ENCODE measurements at places on chromosomes 1 and 21. TPM values are rescaled to one million over a fixed set of nuclear protein-coding genes. Genes with fewer than 3 reads are reported as not detected.

GRCh38 chr1:73359001-73359400 is 839.0 kb downstream of the LRRIQ3 start:
- no peak for DNase-seq

- no peak for DNase-seq
These were observed 306.3 kb upstream of the ESRRG start for GRCh38 chr1:217029281-217030157.

- DNase-seq = no peak
These were observed 162.0 kb downstream of the KIF26B start for GRCh38 chr1:245316784-245317183.

The NT5C1A gene
- not detected for total RNA-seq

DNA sequence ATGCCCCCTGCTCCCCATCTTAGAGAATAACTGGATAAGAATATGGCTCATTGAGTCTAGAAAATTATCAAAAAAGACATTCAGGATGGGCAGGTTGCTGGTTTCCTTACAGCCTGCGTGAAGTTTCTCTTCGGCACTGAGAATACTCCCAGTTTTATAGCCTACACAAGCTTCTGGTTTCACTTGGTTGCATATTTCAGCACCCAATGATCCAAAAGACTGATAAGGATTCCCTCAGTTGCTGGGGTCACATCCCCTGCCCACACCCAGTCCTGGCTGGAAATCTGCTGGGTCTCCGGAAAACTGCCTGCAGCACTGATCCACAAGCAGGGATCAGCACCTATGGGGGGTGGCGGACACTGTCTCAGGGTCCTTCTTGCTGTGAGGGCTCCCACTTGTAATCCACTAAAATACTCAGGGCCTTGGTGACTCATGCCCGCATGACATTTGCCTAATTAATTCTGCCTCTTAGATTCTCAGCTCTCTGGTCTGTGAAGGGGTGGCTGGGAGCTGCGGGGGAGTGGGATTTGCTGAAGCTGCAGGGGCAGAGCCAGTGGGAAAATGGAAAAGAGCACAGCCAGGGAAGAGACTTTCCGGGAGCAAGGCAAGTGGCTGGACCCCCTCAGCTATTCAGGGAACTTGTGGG is 142.5 kb downstream of the ZNF648 start:
- no peak for DNase-seq

GRCh38 chr1:167623951-167624350 is 6.1 kb upstream of the RCSD1 start:
- DNase-seq = no peak

GRCh38 chr1:11904978-11905377 is 21.2 kb downstream of the KIAA2013 start:
- no peak for DNase-seq

- DNase-seq = no peak
These were observed 1.3 kb downstream of the WLS start for GRCh38 chr1:68230901-68231626.

- no peak for DNase-seq
These were observed 38.2 kb downstream of the NMNAT2 start for GRCh38 chr1:183379951-183380350.

- DNase-seq = no peak
These were observed 6.3 kb upstream of the KYAT3 start for GRCh38 chr1:88998716-88999115.

GRCh38 chr21:29176471-29177120 is 46.2 kb downstream of the MAP3K7CL start:
- no peak for DNase-seq

DNA sequence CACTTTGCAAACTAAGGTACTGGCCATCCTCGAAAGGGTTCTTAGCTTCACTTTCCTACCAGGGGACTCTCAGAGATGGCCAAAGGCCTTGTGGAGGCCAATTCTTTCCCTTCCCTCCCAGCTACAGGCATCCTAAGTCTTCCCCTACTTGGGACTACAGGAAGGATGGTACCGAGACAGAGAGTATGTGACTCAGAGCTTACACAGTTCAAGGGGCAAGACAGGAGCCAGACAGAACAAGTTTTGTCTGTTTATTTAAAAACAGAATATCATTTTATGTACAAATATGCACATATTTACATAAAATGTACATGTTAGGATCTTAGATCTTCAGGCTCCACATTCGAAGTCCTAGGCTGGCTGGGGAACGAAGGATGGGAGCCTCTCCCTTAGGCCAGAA is 1.1 kb upstream of the ARHGAP30 start:
- DNase-seq = no peak

The HSD11B1 gene
- total RNA-seq = 0.36 TPM

The SPRR4 gene
- not detected for total RNA-seq

The IL6R gene
- total RNA-seq = 2.4 TPM

The DNAI4 gene
- 1.2 TPM for total RNA-seq

The HORMAD1 gene
- total RNA-seq = not detected

DNA sequence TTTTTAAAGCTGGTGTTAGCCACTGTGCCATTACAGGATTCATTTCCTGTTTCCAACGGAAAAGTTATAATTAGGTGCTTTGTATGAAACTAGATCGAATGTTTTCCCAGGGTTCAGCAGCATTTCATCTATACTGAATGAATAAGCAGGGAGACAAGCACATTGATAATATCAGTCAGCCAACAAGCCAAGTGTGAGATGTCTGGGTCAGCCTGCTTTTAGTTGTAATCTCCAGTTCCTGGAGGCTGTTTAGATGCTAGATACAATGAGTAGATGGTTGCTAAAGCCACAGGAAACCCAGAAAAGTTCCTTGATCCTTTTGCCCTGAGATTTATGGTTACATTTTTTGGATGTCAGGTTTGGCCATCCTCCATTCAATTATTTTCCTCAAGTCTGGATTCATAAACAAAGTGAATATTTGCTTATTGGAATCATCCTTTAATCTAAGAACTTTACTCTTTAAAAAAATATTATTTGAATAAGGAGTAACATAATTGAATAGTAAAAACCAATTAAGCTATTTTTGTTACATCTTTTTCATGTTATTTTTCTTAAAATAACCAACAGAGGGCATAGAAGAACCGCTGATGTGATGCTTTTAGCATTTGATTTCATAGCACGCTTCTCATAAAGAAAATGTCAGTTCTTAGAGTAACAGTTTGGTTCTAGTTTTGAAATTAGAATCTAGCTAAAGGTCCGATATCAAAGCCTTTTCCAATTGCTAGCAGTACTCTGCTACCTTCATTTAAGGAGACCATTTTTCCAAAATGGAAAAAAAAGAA is 76.6 kb downstream of the HSPA13 start:
- no peak for DNase-seq

The PKLR gene
- not detected for total RNA-seq

GRCh38 chr1:56507925-56508522 is 71.3 kb downstream of the PLPP3 start:
- DNase-seq = no peak

GRCh38 chr1:13900583-13900982 is 200.6 kb downstream of the PRDM2 start:
- no peak for DNase-seq

GRCh38 chr1:185444676-185445075 is 127.6 kb upstream of the IVNS1ABP start:
- no peak for DNase-seq

The CELA2B gene
- not detected for total RNA-seq

- DNase-seq = no peak
These were observed 69.2 kb upstream of the GJA8 start for GRCh38 chr1:147833231-147833860.

DNA sequence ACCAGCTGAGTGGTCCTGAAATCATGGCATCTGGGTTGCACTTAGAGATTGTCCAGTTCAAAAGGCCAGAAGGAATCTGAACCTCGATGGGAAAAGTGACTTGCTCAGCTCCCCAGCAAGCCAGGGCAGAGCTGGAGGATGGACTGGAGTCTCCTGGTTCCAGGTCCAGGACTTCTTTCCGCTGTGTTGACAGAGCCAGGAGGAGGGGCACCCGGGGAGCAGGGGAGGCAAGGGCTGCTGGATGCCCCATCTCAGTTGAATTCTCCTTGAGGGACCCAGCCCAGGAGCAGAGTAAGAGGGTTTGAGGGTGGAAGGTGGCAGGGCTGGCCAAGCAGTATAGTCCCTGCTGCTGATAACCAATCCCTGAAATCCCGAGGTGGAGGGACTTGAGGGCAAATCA is 2.4 kb upstream of the ALPL start:
- DNase-seq = no peak

The SLC9C2 gene
- total RNA-seq = not detected

The TNFRSF1B gene
- total RNA-seq = 193 TPM

- DNase-seq = no peak
These were observed 2.3 kb downstream of the EPS8L3 start for GRCh38 chr1:109761227-109762038.

DNA sequence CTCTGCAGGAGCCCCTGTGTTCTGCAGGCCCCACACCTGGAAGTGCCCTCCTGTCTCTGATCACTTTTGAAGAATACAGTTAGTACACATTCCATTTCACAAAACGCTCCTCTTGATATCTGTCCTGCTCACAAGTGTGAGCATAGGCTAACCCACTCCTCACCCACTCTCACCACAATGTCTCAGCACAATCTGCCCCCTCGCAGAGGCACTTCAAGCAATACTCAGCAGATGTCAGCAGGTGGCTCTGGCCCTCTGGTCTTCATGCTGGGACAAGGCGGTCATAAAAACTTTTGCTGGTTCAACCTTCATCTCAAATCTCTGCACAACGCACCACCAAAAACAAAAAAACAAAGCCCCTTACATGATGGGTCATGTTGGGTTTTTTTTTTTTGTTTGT is 671.2 kb downstream of the MATN1 start:
- no peak for DNase-seq

The UCHL5 gene
- total RNA-seq = 129 TPM

The TARDBP gene
- total RNA-seq = 206 TPM

The DIPK1A gene
- 8.4 TPM for total RNA-seq

DNA sequence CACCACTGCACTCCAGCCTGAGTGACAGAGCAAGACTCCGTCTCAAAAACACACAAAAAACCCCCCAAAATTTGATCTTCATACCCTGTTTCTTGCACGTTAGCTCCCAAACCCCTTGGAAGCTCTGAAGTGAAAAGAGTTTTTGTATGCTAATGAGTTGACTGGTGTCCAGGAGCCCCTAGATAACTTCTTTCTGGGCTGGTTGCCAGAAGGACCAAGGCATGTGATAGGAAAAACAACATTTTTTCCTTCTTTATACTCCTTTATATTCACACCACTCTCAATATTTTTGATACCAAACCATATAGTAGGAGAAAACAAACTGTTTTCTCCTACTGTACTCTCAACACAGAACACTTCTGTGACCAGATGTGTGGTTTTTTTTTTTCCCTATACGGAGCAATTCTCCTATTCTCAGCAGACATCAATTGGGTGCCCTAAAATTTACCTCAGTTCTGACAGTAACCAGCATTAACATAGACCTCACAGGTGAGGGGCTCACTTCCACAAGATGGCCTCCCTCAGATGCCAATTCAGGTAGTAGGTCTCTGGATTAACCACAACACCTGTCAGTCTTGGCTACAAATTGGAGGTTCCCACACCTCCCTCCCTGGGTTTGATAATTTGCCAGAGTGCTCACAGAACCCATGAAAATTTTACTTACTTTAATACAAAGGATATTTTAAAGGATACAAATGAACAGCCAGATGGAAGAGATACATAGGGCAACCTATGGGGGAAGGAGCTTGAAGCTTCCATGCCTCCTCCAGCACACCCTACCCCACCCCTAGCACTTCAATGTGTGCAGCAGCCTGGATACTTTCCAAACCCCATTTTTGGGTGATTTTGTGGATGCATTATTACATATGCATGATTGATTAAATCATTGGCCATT is 25.6 kb downstream of the ZYG11B start:
- no peak for DNase-seq

The BGLAP gene
- total RNA-seq = 2.2 TPM

DNA sequence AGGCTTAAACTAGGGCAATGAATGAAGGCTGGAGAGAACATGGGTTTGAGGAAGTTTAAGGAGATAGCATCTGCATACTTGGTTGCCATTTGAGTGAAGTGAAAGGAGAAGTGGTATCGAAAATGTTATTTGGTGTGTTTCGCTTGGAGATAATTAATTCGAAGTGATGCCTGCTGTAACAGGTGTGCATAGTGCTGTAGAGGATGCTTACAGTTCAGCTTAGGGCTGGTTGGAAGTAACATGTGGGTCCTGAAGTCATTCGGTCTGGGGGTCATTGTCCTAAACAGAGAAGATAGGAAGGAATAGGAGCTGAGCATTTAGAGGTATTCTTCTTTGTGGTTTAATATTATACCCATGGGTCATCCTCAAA is 301 bp upstream of the NUDT17 start:
- no peak for DNase-seq

The GUCA2A gene
- not detected for total RNA-seq

- no peak for DNase-seq
These were observed 224.3 kb upstream of the FGGY start for GRCh38 chr1:59072583-59072947.

The ILDR2 gene
- total RNA-seq = 6.6 TPM

The SPRR3 gene
- not detected for total RNA-seq

DNA sequence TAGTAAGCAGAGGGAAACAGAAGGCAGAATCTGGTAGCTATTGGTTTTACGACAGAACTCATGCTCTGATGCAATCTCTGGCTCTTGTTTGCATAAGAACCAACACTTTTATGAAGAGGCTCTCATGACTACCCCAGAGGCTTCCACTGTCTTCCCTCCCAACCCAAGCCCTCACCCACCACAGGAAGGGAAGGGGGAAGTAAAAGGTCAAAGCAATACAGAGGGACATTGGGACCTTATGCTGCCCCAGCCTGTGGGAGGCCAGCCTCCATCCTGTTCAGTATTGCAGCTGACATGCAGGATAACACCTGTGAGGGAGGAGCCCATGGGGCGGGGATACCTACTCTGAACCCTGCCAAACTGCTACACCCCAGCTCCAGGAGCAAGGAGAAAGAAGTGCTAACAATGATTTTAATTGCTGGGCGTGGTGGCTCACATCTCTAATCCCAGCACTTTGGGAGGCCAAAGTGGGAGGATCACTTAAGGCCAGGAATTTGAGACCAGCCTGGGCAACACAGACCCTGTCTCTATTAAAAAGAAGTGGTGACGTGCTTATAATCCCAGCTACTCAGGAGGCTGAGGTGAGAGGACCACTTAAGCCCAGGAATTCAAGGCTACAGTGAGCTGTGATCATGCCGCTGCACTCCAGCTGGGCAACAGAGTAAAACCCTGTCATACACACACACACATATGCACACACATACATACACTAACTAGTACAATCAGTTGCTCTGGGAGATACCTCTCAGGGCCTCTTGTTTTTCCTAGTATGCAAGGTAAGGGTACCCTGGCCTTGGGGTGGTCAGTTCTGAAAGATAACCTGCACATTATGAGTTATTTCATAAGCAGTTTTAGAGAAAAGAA is 9.5 kb downstream of the MR1 start:
- no peak for DNase-seq
